ENCODE measurements at places on chromosomes 12 and 14. TPM values are rescaled to one million over a fixed set of nuclear protein-coding genes. Genes with fewer than 3 reads are reported as not detected.

DNA sequence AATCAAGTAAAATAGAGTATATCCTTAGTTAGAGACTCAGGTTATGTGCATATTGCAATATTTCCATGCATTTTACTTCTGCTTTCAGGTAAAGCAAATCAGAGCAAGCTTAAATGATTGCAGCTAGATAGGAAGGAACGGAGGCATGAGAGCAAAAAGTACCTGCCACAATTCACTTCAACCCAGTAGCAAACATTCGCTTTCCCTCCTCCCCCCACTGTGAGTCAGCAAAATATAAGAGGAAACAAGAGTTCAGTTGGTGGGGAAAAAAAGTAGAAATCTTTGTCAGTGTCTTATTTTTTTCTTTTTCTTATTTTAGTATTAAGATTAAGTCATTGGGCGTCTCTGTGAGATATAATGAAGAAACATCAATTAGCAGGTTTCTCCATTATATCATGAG, 475.4 kb downstream of the NPAS3 start:
- no peaks in the 10 kb centered on the region for H3K27me3 ChIP-seq
- no peaks in the 10 kb centered on the region for H3K36me3 ChIP-seq
- H3K27ac ChIP-seq = no peak overlapping the region
- H3K4me1 ChIP-seq = no peaks in the 10 kb centered on the region
- no peak overlapping the region for H3K4me3 ChIP-seq

GRCh38 chr12:80154261-80154660, 54.9 kb downstream of the OTOGL start:
- H3K4me3 ChIP-seq = no peak overlapping the region
- H3K36me3 ChIP-seq = no peaks in the 10 kb centered on the region
- DNase-seq = no peak
- H3K27ac ChIP-seq = no peak overlapping the region

DNA sequence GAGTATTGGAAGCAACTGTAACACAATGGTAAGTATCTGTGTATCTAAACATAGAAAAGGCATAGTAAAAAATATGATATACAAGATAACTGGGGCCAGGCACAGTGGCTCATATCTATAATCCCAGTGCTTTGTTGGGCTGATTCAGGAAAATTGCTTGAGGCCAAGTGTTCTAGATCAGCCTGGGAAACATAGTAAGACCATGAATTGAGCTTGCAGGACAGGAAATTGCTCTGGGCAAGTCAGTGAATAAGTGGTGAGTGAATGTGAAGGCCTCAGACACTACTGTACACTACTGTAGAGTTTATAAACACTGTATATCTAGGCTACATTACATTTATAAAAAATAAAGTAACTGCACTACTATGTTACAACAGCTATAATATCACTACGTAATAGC, 75.2 kb downstream of the GPR135 start:
- no peaks in the 10 kb centered on the region for H3K27me3 ChIP-seq

- H3K27ac ChIP-seq = no peak overlapping the region
- H3K4me3 ChIP-seq = no peak overlapping the region
- H3K36me3 ChIP-seq = no peaks in the 10 kb centered on the region
- H3K4me1 ChIP-seq = no peaks in the 10 kb centered on the region
- no peak for DNase-seq
Measured at GRCh38 chr12:112172556-112173324, 47.4 kb downstream of the TRAFD1 start.

GRCh38 chr12:111170543-111170942, 198.4 kb downstream of the PHETA1 start:
- no peak overlapping the region for H3K4me3 ChIP-seq
- no peak overlapping the region for H3K27ac ChIP-seq
- DNase-seq = no peak
- no peaks in the 10 kb centered on the region for H3K4me1 ChIP-seq
- H3K27me3 ChIP-seq = no peaks in the 10 kb centered on the region
- no peaks in the 10 kb centered on the region for H3K36me3 ChIP-seq

GRCh38 chr12:46523863-46524770, 151.5 kb upstream of the SLC38A2 start:
- H3K4me3 ChIP-seq = no peak overlapping the region
- H3K27ac ChIP-seq = no peak overlapping the region
- no peaks in the 10 kb centered on the region for H3K27me3 ChIP-seq
- peaks cover 13% of the 10 kb centered on the region for H3K4me1 ChIP-seq
- H3K36me3 ChIP-seq = no peaks in the 10 kb centered on the region

DNA sequence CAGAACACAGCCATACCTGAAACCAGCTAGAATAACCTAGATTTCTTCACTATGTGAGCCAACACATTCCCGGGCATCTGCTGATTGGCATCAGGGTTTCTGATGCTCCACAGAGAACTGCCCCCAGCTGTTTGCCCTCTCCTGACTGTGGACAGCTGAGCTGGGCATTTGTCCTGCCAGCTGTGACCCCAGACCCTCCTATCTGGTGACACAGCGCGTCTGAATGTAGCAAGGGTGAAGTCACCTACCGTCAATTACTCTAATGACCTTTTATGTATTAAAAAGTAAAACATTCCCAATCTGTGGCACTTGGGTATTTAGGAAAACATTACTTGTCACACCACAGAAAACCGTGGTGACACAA, 29.7 kb upstream of the SFSWAP start:
- no peak overlapping the region for H3K4me3 ChIP-seq
- H3K4me1 ChIP-seq = no peaks in the 10 kb centered on the region
- DNase-seq = no peak
- H3K27me3 ChIP-seq = no peaks in the 10 kb centered on the region

Gene LGR5
- 0.71 TPM for total RNA-seq

Gene ALDH2
- 107 TPM for total RNA-seq
